Fibroblast of skin of back (primary cell): ENCODE measurements at places on chromosomes 4 and X.

- DNase-seq: no peak
These were observed 14.2 kb downstream of the RGS12 start for GRCh38 chr4:3307060-3307459.

GRCh38 chr4:101346351-101347266 is 717 bp downstream of the PPP3CA start:
- peak; percentile 72 for DNase-seq

DNA sequence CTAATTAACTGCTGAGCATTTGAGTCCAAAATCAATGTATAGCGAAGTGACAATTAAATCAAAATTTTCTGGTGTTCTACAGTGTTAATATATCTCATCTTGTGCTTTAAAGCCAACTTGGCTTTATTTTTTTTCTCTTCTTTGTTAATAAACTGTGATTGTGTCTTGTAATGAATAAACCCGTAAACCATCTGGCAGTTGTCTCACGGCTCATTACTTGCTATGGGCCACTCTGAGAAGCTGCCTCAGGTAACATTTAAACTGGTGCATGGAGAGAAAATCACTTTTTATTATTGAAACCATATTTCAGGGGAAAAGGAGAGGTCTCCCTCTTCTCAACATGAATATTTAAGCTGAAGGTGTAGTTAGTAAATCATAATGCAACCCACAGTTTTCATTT is 694.0 kb downstream of the KCTD8 start:
- DNase-seq: no peak

DNA sequence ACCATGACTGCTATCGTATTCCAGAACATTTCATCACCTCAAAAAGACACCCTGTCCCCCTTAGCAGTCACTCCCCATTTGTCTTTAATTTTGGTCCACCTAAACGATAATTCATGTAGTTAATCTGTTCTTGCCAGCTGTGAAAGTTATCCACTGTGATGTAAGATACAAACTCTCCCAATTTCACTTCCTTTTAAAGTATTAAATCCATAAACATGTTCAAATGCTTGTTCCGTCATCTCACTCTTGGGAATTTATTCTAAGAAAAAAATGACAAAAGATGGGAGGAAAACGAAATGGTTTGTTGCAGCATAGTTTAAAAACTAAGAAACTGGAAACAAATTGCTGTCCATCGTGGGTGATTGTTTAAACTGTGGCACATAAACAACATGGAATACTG is 53.7 kb upstream of the IRF2 start:
- no peak for DNase-seq

DNA sequence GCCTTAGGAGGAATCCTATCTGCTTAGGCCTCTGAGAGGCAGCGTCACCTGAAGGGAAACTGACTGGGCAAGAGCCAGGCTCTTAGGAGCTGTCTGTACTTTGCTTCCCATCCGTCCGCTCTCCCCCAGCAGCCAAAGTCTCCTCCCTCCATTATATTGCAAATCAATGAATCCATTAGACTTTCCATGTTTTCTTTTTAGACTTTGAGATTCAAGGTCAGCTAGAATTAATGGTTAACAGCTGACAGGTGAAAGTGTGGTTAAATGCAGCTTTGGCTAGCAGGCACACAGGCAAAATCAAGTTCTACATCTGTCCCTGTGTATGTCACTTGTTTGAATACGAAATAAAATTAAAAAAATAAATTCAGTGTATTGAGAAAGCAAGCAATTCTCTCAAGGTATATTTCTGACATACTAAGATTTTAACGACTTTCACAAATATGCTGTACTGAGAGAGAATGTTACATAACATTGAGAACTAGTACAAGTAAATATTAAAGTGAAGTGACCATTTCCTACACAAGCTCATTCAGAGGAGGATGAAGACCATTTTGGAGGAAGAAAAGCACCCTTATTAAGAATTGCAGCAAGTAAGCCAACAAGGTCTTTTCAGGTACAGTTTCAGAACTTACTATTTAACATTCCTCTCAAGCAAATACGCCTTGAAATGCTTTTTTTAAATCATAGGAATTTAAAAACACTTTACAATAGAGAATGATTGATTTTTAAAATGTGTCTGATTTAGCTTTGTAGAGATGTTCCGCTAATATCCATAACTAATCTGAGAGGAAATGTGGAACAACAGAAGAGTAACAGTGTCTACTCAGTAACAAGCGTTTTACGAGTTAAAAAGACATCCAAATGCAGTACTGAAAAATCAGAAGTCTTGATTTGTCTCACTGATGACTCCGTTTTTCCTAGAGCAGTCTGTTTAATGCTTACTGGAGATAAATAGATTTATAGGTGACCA is at the start of gene F11:
F11 (plus strand) TSS at position 507 of the 970 bp plus-strand sequence. CDS start 948 bp downstream, outside the sequence.
- DNase-seq: no peak

- DNase-seq: no peak
These were observed 1054.3 kb downstream of the FAT4 start for GRCh38 chr4:126369076-126369475.

DNA sequence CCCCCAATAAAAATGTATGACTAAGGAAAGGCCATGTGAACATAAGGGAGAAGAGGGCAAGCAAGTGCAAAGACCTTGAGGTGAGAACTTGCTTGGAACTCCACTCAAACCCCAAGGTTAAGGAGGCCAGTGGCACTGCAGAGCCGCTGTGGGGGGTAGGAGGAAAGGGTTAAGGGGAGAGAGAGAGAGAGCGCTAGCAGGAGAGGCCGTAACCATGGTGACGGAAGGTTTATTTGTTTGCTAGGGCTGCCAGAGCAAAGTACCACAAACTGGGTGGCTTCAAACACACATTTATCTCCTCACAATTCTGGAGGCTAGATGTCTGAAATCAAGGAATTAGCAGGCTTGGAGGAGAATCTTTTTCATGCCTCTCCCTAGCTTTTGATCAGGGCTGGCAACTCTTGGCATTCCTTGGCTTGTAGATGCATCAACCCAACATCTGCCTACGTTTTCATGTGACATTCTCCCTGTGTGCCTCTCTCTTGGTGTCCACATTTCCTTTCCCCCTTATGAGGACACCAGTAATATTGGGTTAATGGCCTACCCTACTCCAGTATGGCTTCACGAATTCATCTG is 35.2 kb downstream of the SMIM20 start:
- DNase-seq: no peak

GRCh38 chr4:139950568-139950967 is 203.4 kb downstream of the MAML3 start:
- peak; percentile 87 for DNase-seq

DNA sequence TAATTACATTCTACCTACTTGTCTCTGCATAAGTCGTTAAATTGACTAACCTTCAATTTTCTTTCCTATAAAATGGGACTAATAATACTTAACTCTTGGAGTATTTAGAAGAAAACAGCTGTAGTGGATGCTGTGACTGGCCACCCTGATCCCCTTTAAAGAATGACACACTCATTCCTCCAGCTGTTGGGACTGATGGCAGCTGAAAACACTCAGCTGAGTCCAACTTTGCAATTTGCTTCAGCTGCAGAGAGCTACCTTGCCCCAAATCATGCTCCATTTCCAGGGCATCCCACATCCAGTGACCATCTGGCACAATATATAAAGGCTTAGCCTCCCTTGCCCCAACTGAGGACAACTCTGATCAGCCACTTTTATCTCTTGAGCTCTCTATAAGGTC is 89.1 kb downstream of the MID1IP1 start:
- DNase-seq: no peak

DNA sequence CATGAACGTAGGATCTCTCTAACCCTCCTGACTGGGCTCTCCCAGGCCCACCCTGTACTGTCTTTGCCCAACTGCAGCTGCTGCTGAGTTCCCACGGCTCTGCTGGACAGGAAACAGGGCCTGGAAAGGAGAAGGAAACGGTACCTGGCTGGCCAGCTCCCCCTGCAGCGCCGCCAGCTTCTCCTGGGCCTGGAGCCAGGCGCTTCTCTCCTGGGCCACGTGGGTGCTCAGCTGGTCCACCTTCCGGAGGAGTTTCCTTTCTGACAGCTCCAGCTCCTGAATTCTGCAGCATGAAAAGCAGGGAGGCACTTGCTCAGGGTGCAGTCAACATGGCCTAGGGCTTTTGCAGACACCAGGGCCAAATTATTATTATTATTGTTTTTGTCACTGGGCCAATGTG is 6.5 kb downstream of the C4orf50 start:
- DNase-seq: no peak

DNA sequence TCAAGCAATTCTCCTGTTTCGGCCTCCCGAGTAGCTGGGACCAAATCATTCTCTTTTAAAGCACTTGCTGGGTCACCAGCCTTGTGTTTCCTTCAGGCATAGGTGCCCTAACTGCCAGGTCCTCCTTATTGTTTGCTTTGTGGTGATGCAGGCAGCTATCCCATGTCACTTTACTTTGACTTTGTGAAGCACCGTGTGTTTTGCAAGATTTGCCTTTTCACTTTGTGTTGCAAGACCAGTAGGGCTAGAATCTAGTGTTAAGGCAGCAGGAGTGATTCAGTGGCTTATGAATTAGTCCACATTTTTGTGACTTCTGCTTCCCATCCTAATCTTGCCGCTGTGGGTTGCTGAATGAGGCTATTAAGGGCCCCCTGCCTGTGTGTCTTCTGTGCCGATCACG is 20.2 kb downstream of the SYAP1 start:
- DNase-seq: no peak
